Hepatocyte (in vitro differentiated cells): ENCODE measurements at places on chromosomes 5 and 9.

GRCh38 chr5:94693845-94694370 lies 75.4 kb downstream of the SLF1 start:
- H3K27me3 ChIP-seq, result no peaks in the 10 kb centered on the region
- no peaks in the 10 kb centered on the region for H3K4me1 ChIP-seq
- H3K36me3 ChIP-seq, result no peaks in the 10 kb centered on the region
- no peak overlapping the region for H3K27ac ChIP-seq
- no peak for DNase-seq

- no peak overlapping the region for H3K4me3 ChIP-seq
- DNase-seq, result no peak
- H3K36me3 ChIP-seq, result no peaks in the 10 kb centered on the region
- no peak overlapping the region for H3K27ac ChIP-seq
Measured at GRCh38 chr5:137286025-137286610, 213.0 kb downstream of the SPOCK1 start.

DNA sequence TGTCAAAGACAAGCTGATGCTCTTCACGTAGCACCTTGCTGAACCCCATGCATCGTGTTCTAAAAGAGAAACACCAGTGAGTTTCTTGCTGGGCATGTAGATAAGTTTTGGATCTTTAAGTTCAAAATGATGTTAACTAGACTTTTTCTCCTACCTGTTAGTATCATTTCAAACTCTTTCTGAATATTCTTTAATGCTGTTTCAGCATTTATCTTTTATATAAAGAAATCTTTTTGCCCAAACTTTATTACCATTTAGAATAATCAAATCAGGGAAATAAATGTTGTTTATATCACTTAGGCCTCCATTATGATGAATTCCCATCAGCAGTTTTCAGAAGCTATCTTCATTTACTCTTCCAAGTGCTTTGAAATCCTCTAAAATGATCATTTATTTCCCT lies 542.8 kb downstream of the CDH10 start:
- H3K27me3 ChIP-seq, result no peaks in the 10 kb centered on the region
- no peaks in the 10 kb centered on the region for H3K36me3 ChIP-seq
- no peaks in the 10 kb centered on the region for H3K4me1 ChIP-seq
- no peak for DNase-seq
- H3K4me3 ChIP-seq, result no peak overlapping the region

- H3K4me1 ChIP-seq, result peaks cover 9% of the 10 kb centered on the region
- no peak overlapping the region for H3K27ac ChIP-seq
- H3K36me3 ChIP-seq, result no peaks in the 10 kb centered on the region
- peak; percentile 78 for DNase-seq
- H3K27me3 ChIP-seq, result peaks cover 54% of the 10 kb centered on the region
Measured at GRCh38 chr9:126514037-126514821, 99.5 kb upstream of the LMX1B start.

DNA sequence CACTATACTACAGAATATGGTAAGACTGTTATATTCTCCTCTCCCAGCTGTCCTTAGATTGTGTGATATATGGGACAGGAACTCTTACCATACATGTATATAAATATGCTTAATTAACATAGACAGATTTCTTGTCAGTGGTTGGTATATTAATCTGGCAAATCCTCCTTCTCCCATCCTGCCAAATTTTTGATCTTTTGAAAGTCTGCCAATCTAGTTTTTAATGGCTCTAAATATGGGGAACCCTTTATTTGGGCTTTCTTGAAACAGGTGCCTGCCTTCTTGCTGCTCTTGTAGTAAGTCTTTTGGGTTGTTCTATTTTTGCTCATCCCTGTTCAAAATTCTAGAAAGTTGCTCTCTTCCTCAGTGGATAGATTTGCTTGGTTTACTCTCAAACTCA lies 63.5 kb downstream of the SPATA31D1 start:
- no peak overlapping the region for H3K27ac ChIP-seq
- no peaks in the 10 kb centered on the region for H3K36me3 ChIP-seq
- no peaks in the 10 kb centered on the region for H3K27me3 ChIP-seq
- H3K4me3 ChIP-seq, result no peak overlapping the region

- no peaks in the 10 kb centered on the region for H3K4me1 ChIP-seq
- no peaks in the 10 kb centered on the region for H3K27me3 ChIP-seq
- H3K4me3 ChIP-seq, result no peak overlapping the region
- DNase-seq, result no peak
- no peaks in the 10 kb centered on the region for H3K36me3 ChIP-seq
Measured at GRCh38 chr9:133221177-133221809, 12.2 kb upstream of the OBP2B start.

DNA sequence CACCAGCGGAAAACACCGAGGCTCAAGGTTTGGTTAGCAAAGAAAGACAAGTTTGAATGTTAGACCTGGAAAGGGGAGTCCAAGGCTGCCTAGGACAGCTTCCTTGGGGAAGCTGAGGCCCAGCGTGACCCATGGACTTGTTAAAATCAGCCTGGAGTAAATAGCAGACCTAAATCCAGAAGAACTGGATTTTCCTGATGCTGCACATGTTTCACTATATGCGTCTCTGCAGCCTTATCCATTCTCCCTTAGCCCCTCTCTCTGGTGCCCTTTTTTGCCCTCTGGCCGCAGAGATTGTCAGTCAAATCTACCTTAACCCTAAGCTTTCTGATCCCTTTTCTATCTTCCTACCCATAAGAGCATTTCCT lies 119.9 kb downstream of the NTRK2 start:
- no peaks in the 10 kb centered on the region for H3K4me1 ChIP-seq
- no peak overlapping the region for H3K4me3 ChIP-seq
- H3K36me3 ChIP-seq, result no peaks in the 10 kb centered on the region
- H3K27me3 ChIP-seq, result no peaks in the 10 kb centered on the region

- no peak overlapping the region for H3K27ac ChIP-seq
- H3K4me3 ChIP-seq, result no peak overlapping the region
- no peaks in the 10 kb centered on the region for H3K27me3 ChIP-seq
- no peak for DNase-seq
- H3K36me3 ChIP-seq, result no peaks in the 10 kb centered on the region
- H3K4me1 ChIP-seq, result no peaks in the 10 kb centered on the region
Measured at GRCh38 chr9:5670079-5670478, 41.2 kb downstream of the RIC1 start.

DNA sequence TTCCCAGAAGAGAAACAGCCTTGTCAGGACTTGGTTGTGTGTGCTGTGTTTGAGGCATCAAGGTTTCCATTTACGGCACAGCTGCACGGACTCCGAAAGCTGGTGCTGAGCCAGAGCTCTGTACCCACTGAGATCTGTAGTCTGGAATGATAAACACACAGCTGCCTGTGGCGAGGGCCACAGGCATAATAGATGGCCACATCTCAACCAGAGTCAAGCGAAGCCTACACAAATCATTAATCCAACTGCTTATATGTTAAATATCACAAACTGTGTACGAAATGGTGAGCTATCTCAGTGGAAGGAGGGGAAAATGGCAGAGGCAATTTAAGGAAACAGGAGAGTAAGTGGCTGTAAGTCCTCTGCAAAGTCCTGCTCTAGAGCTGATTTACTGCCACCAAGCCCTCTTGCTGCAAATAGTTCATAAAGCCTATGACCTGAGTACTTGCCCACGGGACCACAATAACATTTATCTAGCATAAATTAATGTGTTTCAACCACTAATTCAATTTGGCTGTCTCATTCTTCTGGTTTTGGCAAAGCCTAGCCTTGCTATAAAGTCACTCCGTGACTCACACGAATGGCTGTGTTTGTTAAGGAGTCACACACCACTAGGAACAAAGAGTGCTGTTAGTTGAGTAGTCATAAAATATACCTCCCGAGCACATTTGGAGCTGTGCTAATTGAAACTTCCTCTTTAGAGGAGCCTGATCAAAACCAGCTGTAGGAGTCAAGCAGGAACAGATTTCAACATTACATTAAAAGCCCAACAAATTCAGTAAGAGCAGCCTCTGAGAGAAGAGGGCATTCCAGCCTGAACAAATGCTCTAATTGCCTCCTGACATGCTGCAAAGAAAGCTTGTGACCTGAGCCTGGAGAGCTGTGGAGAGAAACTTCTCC lies 738.6 kb upstream of the ZNF608 start:
- H3K4me3 ChIP-seq, result no peak overlapping the region
- peak overlapping the region; percentile 78 for H3K27ac ChIP-seq
- no peaks in the 10 kb centered on the region for H3K36me3 ChIP-seq
- no peaks in the 10 kb centered on the region for H3K27me3 ChIP-seq
- peak; percentile 68 for DNase-seq

GRCh38 chr5:110865400-110866094 lies 126.7 kb downstream of the SLC25A46 start:
- H3K27ac ChIP-seq, result no peak overlapping the region
- H3K27me3 ChIP-seq, result no peaks in the 10 kb centered on the region
- peak; percentile 52 for DNase-seq
- H3K4me3 ChIP-seq, result no peak overlapping the region
- no peaks in the 10 kb centered on the region for H3K36me3 ChIP-seq

DNA sequence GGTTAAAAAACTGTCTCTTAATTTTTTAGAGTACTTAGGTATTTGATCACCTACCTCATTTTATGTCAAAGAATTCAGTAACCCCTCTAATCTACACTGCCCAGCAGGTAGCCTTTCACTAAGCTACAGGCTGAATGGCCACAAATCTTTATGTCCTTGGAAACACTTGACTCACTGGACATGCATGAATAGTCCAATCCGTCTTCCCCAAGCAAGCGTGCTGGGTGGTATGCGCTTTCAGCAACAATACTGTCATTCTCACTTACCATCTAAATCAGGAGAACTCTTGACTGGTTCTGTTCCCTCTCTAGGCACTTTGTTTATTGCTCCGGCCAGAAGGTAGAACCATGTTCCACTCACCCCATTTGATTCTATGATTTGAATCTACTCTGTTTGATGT lies 73.1 kb downstream of the TRPM3 start:
- no peaks in the 10 kb centered on the region for H3K4me1 ChIP-seq
- DNase-seq, result no peak
- no peak overlapping the region for H3K27ac ChIP-seq
- no peak overlapping the region for H3K4me3 ChIP-seq
- H3K36me3 ChIP-seq, result no peaks in the 10 kb centered on the region
- H3K27me3 ChIP-seq, result no peaks in the 10 kb centered on the region

DNA sequence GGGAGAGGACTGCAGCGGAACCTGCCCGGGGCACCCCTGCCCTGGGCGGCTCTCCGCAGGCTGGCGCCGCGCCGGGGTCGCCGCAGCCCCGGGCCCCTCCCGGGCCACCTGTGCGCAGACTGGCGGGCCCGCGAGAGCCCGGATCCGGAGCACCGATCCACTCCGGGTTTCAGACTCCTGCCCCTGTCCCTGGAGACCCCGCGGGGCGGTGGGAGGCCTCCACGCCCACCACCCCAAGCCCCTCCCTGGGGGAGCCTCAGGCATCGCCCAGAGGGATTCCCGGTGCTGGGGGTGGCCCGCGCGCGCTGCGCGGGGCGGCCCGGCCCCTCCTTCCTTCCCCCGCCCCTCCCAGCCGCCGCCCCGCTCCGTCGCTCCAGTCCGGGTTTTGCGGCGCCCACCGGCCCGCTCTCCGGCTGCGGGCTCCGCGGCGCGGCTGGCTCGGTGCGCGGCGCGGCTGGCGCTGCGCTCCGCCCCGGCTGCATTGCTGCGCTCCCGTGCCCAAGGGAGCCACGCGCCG lies at the start of gene UNC5A:
Gene UNC5A, plus strand, starts transcription at position 479 of the 517 bp plus-strand sequence. CDS start 192 bp downstream, outside the sequence.
- peaks cover 11% of the 10 kb centered on the region for H3K4me1 ChIP-seq
- peak; percentile 55 for DNase-seq
- no peaks in the 10 kb centered on the region for H3K36me3 ChIP-seq
- H3K4me3 ChIP-seq, result peak within 1 kb of the TSS; percentile 16
- no peak within 1 kb of the TSS for H3K27ac ChIP-seq
- peaks cover 69% of the 10 kb centered on the region for H3K27me3 ChIP-seq

- no peak overlapping the region for H3K4me3 ChIP-seq
- no peak overlapping the region for H3K27ac ChIP-seq
Measured at GRCh38 chr5:121144764-121145163, 680.7 kb downstream of the PRR16 start.

DNA sequence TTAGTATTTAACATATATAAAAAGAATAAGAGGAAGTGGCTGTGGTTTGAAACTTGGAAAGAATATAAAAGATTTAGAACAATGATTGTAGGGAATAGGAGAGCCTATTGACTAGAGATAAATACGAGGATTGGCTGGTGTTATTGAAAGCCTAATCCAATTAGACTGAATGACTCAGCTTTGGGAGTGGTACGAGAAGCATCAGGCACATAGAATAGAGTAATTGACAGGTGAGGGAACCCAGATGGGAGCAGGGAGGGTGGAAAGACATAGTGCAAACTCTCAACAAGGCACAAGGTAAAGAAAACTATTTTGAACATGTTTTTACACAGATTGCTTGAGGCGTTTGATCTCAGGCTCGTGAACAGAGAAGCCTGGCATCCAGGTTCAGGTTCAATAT lies 338.9 kb upstream of the KLF9 start:
- no peak for DNase-seq
- H3K4me1 ChIP-seq, result no peaks in the 10 kb centered on the region
- no peaks in the 10 kb centered on the region for H3K36me3 ChIP-seq
- H3K27ac ChIP-seq, result no peak overlapping the region
- no peak overlapping the region for H3K4me3 ChIP-seq
- H3K27me3 ChIP-seq, result no peaks in the 10 kb centered on the region

DNA sequence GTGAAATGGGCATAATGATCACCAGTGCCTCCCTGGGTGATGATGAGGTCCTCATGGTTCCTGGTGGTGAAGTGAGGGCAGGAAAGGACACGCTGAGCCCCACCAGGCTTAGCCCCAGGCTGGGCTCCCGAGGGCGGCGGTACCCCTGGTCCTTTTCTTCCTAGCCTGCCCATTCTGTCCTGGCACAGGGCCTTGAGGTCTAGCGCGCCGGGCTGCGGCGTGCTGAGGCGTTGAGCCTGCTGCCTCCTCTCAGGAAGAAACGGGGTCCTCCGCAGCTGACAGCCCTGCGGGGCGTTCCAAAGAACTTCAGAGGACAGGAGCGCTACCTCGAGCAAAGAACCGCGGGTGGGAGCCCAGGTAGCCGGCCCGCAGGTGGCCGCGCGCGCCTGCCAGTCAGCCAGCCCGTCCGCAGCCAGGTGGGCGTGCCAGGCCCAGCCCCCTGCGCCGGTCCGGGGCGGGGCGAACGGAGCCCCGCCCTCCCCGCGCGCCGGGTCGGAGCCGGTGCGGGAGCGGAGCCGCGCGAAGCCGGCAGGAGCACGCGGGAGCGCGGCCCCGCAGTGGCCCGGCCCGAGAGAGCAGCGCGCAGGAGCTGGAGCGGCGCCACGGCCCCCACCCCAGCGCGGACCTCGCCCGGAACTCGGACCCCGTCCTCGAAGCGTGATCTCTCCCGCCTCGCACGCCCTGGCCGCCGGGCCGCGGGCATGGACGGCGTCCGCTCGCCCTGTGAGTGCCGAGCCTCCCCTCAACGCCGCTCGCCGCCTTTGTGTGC lies at the start of gene WNK2:
Gene WNK2, plus strand, starts transcription at position 477 of the 769 bp plus-strand sequence. CDS start 791 bp downstream, outside the sequence.
- H3K4me3 ChIP-seq, result peak within 1 kb of the TSS; percentile 61
- DNase-seq, result peak; percentile 75
- peaks cover 26% of the 10 kb centered on the region for H3K27me3 ChIP-seq
- peaks cover 5% of the 10 kb centered on the region for H3K4me1 ChIP-seq
- no peaks in the 10 kb centered on the region for H3K36me3 ChIP-seq

DNA sequence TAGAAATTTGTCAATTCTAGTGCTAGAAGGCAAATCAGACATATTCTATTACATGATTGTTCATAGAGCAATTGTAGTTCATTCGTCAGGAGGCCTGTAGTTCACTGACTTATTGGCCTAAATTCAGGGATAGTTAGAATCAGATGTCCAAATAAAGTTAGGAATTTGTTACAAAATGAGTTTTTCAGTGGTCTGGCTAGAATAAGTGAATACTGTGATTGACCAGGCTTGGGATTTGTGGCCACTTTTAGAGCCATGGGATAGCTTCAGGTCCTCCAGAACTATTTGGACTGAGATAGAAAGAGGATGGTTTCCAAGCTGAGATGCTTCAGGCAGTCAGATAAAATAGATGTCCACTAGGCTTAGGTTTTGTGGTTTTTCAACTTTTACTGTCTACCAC lies 199.1 kb upstream of the MPDZ start:
- no peak overlapping the region for H3K4me3 ChIP-seq
- no peaks in the 10 kb centered on the region for H3K4me1 ChIP-seq
- DNase-seq, result no peak
- no peaks in the 10 kb centered on the region for H3K36me3 ChIP-seq
- H3K27me3 ChIP-seq, result no peaks in the 10 kb centered on the region
- no peak overlapping the region for H3K27ac ChIP-seq
